CD4-positive, alpha-beta T cell treated with Interleukin-4 for 4 hours (primary cell): ENCODE measurements at places on chromosomes 7 and 10.

DNA sequence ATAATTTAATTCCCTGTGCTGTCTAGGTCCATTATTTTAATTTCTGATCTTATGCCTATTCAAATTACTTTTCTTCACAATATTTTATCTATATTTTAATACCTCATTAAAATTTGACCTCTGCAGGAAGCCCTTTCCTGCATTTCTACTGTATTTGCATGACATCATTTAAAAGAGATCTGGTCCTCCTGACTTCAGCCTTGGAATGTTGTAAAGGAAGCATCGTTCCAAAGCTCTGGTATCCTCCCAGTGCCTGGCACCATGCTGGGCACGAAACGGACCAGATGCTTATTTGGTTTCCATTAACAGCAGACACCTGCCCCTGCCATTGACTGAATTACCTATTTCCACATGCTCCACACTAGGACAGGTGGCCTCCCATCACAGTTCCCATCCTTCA, 247.5 kb downstream of the KLF6 start:
- DNase-seq = no peak

DNA sequence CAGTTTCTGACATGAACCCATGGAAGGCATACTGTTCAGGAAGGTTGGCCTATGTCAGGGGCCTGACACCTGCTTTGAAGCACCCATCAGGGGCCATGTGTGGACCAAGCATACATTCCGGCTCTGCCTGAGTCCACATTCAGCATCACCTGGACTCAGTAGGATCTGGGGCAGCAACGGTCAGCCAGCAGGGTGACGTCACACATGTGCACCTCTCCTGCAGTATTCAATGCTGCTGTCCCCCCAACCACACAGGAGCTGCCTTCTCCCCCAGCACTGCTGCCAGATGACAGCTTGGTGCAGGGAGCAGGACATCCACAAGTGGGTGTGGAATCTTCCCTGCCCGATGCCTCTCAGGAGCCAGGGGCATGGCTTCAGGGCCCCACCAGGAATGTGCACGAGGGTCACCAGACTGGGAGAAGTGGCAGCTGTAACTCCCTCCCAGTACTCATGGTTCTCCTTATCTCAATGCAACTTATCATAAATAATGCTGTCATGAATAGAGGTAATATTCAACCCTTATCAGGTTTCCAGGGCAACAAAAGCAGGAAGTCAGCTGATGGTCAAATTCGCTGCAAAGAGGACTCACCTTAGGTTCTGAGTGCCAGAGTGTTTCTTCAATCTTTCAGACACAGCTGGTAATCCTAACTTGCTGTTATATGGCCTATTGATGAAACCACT, 292.9 kb downstream of the PAXIP1 start:
- DNase-seq = no peak

DNA sequence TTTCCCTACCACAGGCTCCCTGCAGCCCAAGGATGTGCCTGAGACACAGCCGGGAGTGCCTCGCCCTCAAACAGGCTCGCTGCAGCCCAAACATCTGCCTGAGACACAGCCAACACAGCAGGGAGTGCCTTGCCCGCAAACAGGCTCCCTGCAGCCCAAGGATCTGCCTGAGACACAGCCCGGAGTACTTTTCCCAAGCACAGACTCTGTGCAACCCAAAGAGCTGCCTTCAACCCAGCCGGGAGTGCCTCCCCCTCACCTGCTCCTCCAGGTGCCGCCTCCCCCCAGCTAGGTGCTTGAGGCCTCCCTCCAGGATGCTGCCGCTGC, 42.9 kb downstream of the ANTXRL start:
- DNase-seq = no peak

DNA sequence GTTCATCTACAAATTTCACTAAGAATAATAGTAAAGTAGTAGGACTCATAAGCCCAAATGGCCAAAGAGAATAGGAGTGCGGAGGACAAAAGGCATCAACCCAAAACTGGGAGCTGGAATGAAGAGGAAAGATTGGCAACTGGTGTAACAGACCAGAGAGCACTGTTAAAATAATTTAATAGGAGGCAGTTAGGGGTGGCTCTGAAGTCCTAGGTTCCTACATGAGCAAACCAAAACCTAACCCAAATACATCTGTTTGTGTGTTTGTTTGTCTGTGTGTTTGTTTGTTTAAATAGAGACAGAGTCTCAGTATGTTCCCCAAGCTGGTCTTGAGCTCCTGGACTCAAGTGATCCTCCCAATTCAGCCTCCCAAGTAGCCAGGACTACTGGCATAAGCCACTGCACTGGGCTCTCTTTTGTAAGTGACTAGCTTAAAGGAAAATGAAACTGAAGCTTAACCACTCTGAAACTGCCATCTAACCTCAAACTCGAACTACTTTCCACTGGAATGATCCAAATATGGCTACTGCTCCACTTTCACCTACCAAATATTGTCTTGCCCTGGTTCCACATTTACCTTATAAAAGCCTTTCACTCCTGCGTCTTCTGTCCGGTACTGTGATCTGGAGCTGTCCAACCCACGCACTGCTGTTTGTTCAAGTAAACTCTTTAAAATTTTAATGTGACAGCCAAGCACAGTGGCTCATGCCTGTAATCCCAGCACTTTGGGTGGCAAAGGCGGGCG, 94.9 kb downstream of the AKR1D1 start:
- DNase-seq = no peak

- DNase-seq = no peak
Measured at GRCh38 chr10:127354255-127354654, 157.9 kb upstream of the INSYN2A start.

GRCh38 chr10:126939706-126940105, 34.5 kb downstream of the DOCK1 start:
- no peak for DNase-seq

DNA sequence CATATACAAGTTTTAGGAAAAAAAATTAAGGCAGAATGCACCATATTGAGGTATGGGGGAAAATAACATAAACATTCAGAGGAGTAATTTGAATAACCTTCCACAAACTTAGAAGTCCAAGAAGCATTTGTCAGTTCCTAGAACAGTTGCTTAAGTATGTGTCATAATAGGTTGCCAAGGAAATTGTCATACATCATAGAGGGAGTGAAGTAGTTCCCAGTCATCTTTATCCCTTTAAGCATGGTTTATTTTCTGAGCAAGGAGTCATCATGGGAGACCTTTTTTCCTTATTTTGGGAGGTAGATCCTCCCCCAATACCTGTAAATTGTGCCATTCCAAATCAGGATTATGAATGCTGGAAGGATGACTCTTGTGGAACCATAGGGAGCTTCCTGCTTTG, at the start of gene SSMEM1:
SSMEM1 (plus strand) TSS at position 219 of the 400 bp plus-strand sequence; CDS start at position 270, 51 bp downstream.
- no peak for DNase-seq
